ENCODE measurements at places on chromosomes 16 and 17.

DNA sequence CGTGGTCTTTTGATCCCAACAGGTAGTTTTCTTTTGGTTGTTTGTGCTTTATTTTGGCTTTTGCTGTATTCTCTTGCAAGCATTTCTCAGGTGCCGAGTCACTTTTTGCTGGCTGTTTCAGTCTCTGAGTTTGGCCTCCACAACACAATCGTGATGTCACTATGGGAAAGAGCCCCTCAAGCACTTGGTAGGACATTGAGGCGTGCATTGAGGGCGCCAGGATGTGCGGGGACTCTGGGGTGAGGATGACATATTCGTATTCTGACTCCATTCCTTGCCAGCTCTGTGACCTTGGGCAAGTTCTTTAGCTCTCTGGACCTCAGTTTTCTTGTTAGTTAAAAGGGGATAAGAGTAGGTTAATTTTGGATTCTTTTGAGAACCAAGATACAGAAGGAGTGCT lies 13.0 kb downstream of the KSR1 start:
- DNase-seq = no peak

DNA sequence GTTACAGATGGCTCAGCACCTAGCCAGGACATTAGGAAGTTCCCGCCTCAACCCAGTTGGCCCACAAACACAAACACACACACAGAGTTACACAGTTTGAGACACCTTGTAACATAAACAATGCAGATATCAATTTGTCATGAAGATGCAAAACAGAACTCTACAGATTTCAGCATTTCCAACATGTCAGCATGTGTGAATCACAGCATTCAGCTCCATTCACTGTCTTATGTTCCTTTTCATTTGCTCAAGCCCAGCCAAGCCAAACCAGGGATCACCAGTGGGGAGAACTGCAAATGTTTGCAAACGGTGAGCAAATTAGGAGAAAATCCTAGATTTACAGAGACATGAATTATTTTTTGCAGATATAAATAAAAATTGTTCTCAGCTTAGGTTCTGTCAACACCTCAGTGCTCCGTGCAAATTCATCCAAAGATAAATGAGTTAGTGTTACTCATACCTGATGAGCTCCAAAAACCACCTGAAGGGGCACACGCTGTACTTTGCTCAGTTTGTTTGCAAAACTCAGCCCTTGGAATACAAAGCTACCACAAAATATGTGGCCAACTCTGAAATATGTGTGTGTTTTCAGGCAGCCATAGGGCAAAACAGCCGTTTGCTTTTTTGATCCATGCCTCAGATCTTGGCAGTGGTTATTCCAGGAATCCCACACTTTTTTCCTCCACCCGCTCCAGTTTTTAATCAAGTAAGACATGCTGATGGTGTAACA lies 16.3 kb upstream of the COX10 start:
- DNase-seq = no peak

DNA sequence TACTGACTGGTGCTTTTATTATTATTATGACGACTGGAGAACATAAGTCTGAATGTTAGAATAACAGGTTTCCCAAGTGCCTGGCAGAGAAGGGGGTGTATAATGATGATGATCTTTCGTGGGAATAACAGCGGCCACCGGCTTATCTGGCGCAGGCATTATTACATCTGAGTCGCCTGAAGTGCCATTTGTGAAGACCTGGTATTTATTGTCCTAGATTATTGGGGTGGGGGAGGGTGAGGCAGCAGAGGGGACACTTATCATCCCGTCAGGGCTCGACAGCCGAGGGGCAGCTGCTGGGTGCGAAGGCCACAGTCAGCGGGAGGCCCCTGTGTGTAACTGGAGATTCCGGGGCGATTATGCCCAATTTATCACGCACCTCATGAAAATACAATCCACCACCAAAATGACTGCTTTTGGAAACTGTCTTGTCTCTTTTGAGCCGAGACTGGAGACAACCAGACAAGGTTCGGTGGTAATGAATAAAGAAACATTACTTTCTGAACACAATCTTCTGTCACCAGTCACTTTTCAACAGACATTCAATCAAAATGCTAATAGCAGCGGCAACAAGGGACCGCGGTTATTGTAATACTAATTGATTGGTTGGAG lies 199.3 kb downstream of the CCDC182 start:
- DNase-seq = no peak

DNA sequence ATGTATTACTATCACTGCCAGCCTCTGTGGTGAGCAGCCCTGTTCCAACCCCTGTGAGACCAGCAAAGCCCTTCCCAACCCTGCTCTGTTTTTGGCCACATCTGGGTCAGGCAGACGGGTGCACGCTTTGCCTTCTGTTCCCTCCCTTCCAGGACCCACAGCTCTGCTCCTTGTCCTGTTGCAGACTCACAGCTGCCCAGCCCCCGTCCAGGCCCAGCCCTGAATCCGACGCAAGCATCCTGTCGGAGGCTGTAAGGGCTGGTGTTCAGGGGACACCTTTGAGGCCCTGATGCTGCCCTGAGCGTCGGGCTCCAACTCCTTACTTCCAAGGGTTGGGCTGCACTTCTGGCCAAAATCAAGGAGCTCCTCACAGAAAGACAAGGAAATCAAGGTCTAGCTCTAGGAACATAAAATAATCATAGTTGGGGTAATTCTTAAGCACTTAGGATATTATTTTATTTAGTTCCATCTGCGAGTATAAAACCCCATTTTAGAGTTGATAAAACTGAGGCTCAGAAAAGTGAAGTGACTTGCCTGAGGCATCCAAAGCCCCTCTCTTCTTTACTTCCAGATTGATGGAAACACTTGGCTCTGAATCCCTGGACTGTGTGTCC lies 14.3 kb upstream of the SRCIN1 start:
- DNase-seq = no peak

DNA sequence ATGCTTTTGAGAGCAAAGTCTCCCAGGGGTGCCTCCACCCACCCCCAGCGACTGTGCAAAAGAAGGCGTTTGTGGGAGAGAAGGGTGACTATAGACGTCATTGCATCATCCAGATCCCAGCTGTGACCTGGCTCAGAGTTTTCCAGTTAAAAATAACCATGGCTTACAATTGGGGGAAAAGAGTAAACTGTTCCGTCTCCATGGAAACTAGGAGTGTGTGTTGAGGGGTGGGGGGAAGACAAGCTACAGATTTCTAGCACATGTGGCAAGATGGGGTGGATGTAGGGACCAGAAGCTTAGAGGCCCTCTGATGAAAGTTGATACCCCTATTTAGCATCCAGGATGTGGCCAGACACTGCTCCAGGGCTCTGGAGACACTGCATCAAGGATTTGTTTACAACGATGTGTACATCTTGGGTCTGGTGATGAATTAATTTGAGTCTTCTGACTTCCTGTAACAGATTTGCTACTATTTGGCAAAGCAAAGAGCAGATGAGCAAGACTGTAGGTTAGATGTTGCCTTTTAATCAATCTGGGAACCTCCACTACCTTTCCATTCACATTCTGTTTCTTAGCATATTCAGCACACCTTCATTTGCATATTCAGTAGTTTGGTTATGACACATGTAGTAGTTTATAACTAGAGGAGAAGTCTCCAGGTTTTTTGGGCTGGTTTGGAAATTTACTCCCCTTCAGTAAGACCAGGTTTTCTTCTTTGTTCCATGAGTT lies 6.2 kb upstream of the DUSP14 start:
- DNase-seq = no peak

- DNase-seq = no peak
These were observed 93.4 kb upstream of the TMEM132E start for GRCh38 chr17:34485999-34486398.

Data from CD4-positive, alpha-beta T cell treated with Interleukin-15 for 4 hours (primary cell).